LHCN-M2 (cell line): ENCODE measurements at places on chromosomes 3 and 15. TPM values are rescaled to one million over a fixed set of nuclear protein-coding genes. Genes with fewer than 3 reads are reported as not detected.

Gene MRPS11
- 48.5 and 49.3 TPM in 2 replicates for total RNA-seq

DNA sequence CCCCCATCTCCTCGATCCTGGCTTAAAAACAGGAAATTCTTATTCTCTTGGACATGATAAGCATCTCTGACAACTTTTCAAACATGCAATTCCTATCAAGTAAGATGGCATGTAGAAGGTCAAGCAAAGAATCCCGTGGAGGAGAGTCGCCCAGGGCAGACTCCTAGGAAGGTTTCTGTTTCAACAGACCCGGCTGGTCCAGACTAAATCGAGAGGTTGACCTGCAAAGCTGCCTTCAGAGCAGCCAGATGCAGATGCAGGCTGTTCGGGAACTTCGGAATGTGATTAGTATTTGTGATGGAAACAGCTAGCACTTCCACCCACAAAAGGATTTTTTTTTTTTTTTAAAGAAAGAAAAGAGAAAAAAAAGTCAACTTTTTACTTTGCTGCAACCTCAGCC, 216.8 kb downstream of the NR1D2 start:
- DNase-seq, result no peak

GRCh38 chr3:4245671-4246070, 57.5 kb upstream of the SETMAR start:
- DNase-seq, result no peak

Gene KCNMB3
- total RNA-seq, result 0.63 and 1.2 TPM in 2 replicates

DNA sequence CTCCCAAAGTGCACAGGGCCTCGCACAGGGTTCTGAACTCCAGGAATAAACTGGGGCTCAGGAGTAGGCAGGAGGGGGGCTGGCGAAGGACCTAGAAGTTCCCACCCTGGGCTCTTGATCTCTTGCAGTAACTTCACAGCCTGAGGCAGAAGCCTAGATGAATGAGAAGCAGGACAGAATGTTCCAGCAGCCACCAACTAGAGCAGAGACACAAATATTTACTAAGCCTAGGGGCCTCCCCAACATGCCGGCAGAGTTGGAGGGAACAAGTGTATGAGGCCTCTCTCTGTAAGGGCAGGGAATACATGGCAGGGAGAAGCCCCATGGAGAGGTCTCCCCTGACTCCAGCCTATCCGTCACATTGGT, 25.3 kb upstream of the C15orf39 start:
- no peak for DNase-seq

DNA sequence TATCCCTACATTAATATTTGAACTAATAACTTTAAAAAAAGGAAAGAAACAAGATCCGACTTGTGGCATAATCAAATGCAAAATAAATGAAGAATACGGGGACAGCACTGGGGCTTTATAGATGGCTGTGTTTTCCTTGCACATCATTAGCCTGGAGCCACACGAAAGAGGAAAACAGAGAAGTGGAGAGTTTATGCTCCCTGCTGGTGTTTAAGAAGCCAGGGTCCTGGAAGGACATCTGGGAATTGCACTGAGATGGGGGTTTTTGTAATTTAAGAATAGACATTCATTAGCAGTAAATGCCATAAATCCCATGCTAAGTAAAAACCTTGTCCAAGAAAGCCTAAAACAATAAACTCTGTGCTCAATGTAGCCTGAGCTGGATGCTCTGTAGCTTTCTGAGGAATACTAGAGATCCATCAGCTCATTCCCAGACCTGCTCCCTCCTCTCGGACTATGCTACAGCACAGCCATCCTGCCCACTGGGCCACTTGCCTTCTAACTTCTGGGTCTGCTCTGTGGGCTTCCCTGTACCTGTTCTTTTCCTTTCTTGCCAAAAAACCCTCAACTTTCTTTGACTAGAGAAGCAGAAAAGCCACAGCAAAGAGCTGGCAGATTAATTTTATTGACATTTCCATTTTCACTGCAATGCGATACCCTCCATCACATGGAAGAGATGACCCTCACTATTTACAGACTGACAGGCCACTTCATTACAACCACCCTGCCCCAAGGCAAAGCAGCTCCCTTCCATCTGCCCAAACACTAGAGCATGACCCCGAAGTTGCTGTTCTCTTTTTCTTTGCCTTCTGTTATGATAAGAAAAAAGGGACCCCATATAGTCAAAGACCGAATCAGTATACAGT, 62.3 kb downstream of the MEIS2 start:
- no peak for DNase-seq

Gene CCDC33
- not detected in 2 replicates for total RNA-seq
